ENCODE measurements at places on chromosomes 6 and 20.

- DNase-seq, result no peak
Observed at GRCh38 chr6:108242721-108243120, 18.1 kb downstream of the SNX3 start.

DNA sequence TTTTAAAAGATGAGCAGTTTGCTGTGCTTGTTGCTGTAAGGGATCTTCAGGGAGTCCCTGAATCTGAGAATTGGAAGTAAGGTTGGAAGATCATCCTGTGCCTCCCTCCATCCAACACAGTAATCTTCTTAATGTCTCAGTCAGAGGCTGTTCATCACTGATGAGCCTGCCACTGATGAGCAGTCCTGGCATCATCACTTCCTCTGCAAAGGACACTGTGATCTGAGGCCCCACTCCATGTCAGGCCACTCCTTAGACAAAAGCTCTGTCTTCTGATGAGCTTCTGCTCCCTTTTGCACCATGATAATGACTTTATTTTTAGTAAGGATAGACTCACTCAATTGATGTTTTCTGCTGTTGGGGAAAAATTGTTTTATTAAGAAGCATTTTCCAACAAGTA, 121.0 kb downstream of the UST start:
- no peak for DNase-seq

GRCh38 chr6:55980627-55981211, 105.3 kb upstream of the BMP5 start:
- DNase-seq, result peak; percentile 40

DNA sequence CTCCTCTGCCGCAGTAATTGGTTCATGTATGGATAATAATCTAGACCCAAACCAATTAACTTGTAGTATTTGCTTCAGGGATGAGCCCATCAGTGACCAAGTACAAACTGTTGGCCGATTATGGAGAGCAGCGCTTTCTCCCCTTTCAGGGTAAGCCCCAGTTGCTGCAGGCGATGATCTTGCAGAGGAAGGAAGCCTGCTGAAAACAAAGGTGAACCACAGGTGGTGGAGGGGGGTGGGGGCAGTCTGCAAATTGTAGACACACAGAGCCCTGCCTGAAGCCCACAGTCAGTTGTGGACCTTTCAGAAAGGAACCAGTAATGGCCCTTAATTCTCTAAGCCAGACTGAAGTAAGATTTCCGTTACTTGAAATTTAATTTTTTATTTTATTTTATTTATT, 167.9 kb upstream of the JARID2 start:
- DNase-seq, result no peak

DNA sequence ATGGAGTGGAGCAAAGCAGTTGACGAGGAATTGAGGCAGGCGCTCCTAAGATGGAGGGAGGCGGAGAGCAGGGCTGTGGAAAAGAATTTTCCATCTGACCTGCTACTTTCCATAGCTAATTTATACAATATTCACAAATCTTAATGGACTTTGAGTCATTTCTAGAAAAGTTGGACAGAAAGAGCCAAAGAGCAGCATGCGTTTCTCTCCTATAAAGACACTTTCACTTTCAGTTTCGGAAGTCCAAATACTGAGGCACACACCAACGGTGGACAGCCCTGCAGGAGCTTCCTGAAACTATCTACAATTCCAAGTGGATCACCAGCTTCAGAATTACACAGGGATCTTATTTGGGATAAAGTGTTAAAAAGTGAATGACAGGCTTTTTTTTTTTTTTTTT, 43.5 kb downstream of the PANK2 start:
- no peak for DNase-seq

DNA sequence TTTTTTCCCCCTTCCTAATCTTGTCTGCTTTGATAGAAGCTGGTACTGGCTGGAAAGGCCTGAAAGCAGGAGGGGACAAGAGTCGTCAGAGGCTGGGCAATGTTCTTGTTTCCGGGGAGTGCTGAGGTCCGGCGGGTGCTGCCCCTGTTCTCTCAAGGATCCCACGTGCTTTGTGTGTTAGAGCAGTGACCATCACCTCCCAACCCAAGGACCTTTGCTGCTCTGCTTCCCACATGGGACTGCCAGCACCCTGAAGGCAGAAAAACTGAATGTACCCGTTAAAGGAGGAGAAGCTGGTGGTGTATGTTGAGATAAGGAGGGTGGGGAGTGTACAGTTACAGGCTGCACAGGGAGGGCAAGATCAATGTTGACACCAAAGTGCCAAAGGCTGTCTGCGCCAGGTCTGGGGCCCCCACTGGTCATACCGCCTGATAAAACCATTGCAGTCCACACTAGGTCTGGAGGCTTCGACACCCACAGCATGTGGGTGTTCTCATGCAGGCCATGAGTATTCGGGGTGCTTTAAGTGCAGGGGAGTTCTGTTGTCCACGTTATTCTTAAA, 15.0 kb downstream of the C20orf173 start:
- no peak for DNase-seq

DNA sequence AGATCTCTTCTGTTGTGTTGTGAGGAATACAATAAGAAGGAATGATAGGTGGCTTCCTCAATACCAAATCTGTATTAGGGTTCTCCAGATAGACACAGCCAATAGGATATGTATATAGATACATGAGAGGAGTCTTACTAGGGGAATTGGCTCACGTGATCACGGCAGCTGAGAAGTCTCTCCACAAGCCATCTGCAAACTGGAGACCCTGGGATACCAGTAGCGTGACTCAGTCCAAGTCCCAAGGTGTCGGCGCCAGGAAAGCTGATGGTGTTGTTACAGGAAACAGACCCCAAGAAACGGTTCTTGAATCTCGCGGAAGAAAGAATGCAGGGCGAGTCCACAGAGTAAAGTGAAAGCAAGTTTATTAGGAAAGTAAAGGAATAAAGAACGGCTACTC, 61.4 kb downstream of the SYTL3 start:
- DNase-seq, result no peak

- no peak for DNase-seq
Observed at GRCh38 chr20:33010133-33010504, 2.6 kb downstream of the BPIFB2 start.

DNA sequence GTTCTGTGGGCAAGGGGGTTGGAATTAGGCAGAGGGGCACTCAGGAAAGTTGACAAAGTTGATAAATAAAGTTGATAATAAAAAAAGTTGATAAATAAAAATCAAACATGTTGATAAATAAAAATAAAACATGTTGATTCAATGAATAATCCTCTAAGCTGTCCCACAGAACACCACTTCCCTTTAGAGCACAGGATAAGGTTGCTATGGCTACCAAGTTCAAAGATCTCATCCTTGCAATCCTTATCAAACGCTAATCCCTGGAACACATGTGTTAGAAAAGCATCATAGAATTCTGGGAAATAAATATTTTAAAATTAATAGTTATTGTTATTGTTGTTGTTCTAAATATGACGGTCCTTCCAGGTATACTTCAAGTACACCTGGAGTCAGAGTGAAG, 33.9 kb downstream of the MBOAT1 start:
- no peak for DNase-seq

- no peak for DNase-seq
Observed at GRCh38 chr6:33391922-33392594, 435 bp downstream of the KIFC1 start.

- no peak for DNase-seq
Observed at GRCh38 chr6:148598724-148599123, 148.1 kb upstream of the UST start.

DNA sequence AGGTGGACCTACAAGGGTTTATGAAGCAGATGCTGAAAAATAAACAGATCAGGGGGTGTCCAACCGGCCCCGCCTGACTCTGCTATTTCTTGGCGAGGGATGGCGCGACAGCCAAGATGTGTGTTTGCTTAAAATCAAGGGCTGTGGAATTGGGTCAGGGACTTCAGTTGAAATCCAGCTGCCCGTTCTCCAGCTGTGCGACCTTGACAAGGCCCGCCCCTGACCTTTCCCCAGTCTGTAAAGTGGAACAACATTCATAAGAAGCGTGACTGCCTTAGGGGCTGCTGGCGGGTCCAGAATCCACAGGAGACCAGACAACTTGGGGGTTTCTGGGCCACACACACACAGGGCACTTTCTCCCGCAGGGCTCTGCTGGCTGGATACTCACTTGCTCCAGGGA, 517.5 kb downstream of the PREX1 start:
- DNase-seq, result no peak

- DNase-seq, result no peak
Observed at GRCh38 chr6:145502416-145502815, 232.9 kb downstream of the EPM2A start.

GRCh38 chr6:4129446-4129845, 5.9 kb downstream of the ECI2 start:
- DNase-seq, result no peak

DNA sequence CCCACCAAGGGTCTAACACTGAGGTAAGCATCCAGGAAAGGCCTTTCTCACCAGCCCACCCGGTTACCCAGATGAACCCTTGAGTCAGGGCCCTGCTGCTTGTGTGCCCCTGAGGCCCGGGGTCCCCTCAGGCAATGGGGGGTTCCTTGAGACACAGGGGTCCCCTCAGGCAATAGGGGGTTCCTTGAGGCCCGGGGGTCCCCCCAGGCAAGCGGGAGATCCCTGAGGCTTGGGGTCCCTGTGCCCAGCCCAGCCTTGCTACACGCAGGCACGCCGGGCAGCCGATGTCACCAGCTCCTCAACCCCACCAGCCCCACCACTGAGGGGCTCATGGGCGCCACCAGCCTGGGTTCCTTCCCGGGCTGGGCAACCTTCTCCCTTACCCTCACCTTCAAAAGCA, 247.2 kb downstream of the TTLL2 start:
- no peak for DNase-seq

- no peak for DNase-seq
Observed at GRCh38 chr6:42562788-42563405, 932 bp upstream of the UBR2 start.

- no peak for DNase-seq
Observed at GRCh38 chr6:161300823-161301222, 27.0 kb upstream of the AGPAT4 start.

GRCh38 chr6:11262242-11262641, 29.8 kb upstream of the NEDD9 start:
- DNase-seq, result no peak

DNA sequence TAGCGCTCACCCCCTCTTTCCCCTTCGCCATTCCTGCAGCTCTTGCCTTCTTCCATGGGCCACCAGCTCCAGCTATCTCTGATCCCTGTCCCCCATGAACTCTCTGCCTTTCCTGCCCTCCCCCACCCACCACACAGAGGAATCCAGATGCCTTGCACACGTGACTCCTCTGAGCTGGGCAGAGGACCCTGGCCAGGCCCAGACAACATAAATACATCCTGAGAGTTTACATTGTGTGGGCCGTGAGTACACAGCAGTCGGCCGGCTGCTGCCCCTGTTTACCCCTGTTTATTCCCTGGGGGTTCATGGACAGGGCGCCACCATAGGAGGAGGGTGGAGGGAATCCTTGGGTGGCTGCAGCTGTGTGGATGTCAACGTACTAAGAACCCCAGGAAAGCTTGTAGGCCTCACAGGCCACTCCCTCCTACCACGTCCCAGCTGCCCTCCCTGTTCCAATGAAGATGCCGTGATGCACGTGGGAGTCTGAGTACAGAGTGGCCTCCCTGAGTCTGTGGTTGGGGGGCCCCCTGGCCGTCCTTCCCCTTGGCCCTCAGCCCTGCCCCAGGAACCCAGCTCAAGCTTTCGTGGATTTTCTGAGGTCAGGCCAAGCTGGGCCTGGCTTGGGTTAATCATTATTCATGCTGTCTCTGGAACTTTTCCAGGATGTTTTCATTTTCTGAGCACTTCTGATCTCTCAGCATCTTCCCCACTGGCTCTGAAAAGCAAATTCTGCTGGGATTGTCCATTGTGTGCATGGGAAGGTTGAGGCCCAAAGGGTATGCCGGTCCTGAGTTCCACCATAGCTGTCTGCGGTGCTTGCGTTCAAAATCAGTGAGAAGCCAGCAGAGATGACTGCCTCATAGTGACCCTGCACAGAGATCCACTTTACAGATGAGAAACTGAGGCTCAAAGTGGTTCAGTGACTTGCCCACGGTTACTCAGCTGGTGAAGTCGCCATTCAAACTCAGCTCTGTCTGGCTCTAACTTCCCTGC, 136.3 kb downstream of the MRPL14 start:
- DNase-seq, result no peak

DNA sequence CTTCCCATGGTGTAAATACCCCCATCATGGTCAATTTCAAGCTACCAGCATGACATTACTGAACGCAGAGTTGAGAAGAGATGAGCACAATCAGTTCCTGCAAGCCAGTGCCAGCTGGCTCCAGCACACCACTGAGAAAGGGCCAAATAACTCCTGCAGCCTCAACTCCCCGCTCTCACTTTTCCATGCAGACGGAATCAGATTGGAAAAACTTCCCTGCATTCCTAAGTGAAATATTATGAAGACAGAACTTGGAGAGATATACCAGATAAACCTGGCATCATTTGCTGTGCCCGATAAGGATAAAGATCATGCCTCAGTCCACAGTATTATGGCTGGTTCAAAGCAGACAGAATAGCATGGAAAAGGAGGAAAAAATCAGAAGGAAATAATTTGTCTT, 56.7 kb downstream of the FILIP1 start:
- no peak for DNase-seq

GRCh38 chr20:5328268-5328667, 11.5 kb upstream of the PROKR2 start:
- no peak for DNase-seq

DNA sequence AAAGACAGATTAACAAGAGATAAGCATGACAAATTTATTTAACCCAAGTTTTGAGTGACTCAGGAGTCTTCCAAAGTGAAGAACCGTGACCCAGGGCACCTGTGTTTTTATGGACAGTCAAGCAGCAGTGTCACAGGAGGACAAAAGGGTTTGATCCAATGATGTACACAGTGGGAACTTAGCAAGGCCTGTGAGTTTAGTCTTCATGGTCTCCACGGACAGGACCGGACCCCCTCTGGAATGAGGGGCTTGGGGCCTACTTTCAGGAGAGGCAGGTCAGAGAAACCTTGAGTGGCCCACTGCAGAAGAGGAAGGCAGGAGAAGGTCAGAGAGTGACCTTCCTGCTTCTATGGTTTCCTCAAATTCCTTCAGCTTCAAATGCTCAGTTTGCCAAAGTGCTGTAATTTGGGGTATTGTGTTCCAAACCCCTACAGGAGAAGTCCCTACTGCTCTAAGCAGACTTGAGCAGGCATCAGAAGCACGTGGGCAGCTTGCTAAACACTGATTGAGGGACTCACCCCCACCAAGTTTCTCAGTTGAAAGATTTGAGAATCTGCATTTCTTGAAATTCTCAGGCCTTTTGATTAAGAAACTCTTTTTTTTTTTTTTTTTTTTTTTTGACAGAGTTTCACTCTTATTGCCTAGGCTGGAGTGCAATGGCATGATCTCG, 26.4 kb upstream of the ZMYND8 start:
- no peak for DNase-seq

DNA sequence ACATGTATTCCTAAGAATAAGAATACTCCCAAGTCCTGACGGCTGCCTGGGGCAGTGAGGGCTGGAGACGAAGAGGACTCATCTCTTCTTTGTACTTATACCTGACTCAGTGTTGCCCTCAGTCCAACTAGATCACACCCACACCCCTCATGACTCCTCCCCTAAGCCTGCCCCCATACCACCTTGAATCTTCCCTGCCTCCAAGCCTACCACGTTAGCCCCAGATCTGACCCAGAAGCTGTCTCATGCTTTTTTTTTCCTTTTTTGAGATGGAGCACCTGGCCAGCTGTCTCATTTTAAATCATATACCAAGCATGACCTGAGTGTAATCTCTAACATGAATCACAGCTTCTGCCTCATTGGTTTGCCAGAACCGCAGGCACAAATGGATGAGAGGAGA, 45.2 kb downstream of the MUC22 start:
- no peak for DNase-seq
